ENCODE measurements at places on chromosomes 6 and 20.

GRCh38 chr6:105587349-105588122 is 184.7 kb upstream of the PREP start:
- no peak for DNase-seq

GRCh38 chr6:142761756-142762155 is 183.2 kb downstream of the HIVEP2 start:
- DNase-seq: no peak

- DNase-seq: no peak
These were observed 74.8 kb downstream of the RIN2 start for GRCh38 chr20:19832875-19833274.

DNA sequence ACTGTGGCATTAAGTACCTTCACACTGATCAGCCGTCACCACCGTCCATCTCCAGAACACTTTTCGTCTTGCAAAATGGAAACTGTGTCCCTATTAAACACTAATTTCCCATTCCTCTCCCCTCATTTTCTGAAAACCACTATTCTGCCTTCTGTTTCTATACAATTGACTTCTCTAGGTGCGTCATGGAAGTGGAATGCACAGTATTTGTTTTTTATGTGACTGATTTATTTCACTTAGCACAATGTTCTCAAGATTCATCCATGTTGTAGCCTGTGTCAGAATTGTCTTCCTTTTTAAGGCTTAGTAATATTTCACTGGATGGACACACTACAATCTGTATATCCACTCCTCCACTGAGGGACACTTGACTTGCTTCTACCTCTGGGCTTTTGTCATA is 53.8 kb upstream of the PDE10A start:
- DNase-seq: no peak

DNA sequence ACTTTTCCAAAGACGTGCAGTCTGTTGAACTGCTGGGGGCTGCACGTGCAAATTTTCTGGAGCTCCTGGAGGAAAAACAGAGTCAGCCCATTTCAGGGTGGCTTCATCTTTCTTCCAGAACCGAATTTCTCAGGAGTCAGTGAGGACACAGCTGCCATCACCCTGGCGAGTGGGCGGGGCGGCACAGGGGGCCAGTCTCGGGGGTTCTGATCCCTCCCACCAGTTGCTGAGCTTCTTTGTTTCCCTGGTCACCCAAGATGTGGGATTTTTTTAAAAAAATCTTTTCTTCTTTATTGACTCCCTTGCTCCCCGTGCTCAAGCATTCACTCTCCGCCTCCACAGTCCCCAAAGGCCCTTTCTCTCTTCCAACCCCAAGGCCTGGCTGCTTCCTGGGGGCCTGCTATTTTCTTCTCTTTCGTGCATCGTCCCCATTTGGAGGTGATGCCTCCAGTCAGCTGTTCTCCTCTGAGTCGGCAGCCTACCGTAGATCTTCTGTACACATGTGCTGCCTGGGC is 8.9 kb downstream of the C6orf118 start:
- DNase-seq: no peak

DNA sequence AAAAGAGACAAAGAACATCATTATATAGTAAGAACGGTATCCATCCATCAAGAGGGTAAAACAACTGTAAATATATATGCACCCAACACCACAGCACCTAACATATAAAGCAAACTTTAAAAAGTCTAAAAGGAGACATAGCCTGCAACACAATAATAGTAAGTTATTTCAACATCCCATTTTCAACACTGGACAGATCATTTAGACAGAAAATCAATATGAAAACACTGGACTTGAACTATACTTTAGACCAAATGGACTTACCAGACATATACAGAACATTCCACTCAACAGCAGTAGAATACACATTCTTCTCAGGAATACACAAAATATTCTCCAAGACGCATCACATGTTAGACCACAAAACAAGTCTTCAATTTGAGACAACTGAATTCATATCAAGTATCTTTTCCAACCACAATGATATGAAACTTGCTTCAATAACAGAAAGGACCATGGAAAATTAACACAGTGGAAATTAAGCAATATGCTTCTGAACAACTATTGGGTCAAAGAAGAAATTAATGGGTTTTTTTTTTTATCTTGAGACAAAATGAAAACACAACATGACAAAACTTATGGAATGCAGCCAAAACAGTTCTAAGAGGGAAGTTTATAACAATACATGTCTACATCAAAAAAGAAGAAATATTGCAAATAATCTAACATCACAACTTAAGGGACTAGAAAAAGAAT is 23.9 kb upstream of the ASF1A start:
- DNase-seq: no peak

GRCh38 chr6:168628176-168628553 is 187.2 kb downstream of the SMOC2 start:
- no peak for DNase-seq

- no peak for DNase-seq
These were observed 8.4 kb upstream of the ABHD12 start for GRCh38 chr20:25399037-25399430.

DNA sequence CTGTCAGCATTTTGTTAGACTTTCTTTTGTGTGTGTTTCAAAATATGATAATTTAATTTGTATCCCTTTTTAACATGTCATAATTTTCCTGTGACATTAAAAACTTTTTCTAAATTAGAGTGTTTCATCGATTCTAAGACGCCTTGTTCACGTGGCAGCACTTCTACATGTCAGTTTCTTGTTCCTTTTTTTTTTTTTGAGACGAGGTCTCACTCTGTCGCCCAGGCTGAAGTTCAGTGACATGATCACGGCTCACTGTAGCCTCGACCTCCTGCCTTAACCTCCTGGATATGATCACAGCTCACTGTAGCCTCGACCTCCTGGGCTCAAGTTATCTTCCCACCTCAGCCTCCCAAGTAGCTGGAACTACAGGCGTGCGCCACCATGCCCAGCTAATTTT is 27.6 kb upstream of the ADRM1 start:
- DNase-seq: no peak

GRCh38 chr6:151056230-151056907 is 183.4 kb upstream of the AKAP12 start:
- DNase-seq: no peak

- no peak for DNase-seq
These were observed 33.2 kb downstream of the ADGRF5 start for GRCh38 chr6:46888578-46888977.

DNA sequence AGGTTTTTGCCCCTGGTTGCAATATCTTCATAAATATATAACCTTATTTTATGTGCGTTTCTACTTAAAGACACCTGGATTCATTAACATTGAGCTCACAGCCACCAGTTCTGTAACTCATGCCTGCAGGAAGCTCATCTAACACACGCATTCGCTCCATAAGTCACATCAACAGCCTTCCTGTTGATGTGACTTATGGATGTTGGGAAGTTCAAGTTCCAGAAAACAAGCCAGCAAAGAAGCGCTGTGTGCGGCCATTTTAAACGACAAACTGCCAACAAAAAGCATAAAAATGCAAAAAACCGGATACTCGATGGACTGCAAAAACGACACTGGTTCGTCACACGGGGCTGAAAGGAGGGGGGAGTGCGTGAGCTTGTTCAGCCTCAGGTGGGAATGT is 77.9 kb upstream of the NFATC2 start:
- no peak for DNase-seq

- no peak for DNase-seq
These were observed 6.2 kb downstream of the PTPN1 start for GRCh38 chr20:50516180-50516934.

DNA sequence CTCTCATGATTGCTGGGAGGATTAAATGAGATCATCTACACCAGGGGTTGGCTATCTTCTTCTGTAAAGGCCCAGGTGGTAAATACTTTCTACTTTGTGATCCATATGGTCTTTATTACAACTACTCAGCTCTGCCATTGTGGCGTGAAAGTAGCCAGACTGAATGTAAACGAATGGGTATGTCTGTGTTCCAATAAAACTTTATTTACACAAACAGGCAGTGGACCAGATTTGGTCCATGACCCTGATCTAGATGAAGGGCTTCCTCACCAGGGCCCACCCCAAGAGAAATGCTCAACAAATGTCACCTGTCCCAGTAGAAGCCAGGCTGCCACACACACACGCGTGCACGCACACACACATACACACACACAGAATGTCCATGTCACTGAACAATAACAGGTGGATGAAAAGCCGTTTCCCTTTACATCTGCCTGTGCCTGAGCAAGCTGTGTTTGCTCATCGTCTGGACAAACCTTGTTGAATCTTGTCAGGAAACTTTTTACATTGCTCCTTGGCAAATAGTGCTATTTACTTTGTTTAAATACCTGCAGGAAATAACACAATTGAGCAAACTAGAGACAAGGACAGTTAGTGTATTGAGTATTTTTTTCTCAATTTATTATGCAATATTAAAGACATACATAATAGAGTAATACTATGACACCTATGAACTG is 114.3 kb downstream of the EYA2 start:
- DNase-seq: no peak

- peak; percentile 17 for DNase-seq
These were observed 167.5 kb downstream of the VEGFA start for GRCh38 chr6:43937236-43938177.

DNA sequence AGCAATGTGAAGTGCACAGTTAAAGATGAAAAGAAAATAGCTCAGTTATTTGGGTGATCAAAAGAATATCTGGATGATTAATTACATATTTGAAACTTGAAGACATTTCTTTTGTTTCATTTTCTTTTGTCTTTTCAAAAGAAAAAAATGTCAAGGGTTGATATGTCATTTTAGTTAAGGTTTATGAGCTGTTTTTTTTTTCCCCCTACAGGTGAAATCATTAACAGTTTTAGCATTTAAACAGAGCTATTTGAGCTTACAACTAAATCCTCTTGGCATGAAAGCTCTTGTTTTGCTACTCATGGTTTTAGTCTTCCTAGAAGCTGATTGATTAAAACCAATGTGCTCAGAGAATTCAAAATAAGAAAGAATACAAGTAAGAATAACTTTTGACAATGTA is 887.3 kb downstream of the PHF3 start:
- DNase-seq: no peak

GRCh38 chr6:134352786-134353480 is 35.0 kb upstream of the SGK1 start:
- DNase-seq: no peak

DNA sequence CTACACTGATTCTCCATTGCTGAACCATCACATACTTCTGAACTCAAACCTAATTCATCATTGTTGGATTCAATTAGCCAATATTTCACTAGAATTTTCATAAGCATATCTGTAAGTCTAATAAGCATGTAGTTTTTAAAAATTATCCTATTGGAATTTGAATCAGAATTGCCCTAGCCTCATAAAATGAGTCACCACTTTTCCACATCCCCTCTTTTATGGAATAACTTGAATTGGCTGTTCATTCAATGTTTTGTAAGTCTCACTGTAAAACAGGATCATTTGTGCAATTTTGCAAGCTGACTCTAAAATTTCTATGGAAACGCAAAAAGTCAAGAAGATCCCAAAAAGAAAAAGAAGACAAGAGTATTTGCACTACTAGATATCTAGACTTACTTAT is 141.0 kb downstream of the HACE1 start:
- no peak for DNase-seq

DNA sequence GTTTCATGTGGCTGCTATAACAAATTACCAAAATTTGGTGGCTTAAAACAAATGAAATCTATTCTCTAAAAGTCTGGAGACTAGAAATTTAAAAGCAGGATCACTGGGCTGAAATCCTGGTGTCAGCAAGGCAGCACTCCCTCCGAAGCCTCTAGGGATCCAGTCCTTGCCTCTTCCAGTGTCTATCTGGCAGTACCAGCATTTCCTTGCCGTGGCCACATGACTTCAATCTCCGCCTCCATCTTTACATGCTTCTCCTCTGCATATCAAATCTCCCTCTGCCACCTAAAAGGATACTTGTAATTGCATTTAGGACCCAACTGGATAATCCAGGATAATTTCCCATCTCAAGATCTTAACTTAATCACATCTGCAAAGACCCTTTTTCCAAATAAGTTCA is 30.2 kb downstream of the ARHGAP18 start:
- DNase-seq: no peak

DNA sequence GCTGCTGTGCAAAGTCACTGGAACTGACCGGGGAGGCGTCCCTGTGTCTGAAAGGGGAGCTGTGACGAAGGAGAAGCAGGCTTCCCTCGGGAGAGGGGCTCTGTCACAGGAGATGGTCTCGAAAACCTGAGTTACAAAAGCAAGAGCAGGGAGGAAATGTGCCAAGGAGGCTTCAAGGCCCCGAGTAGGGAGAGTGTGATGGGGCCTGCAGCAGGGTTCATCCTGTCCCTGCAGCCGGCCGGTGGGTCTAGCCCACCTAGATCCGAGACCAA is 16.7 kb downstream of the DYNLT1 start:
- DNase-seq: no peak

GRCh38 chr6:122677406-122677805 is 67.2 kb downstream of the PKIB start:
- no peak for DNase-seq

- no peak for DNase-seq
These were observed 11.4 kb downstream of the GPX5 start for GRCh38 chr6:28537065-28537464.

- no peak for DNase-seq
These were observed 12.3 kb upstream of the PRIM2 start for GRCh38 chr6:57305107-57305506.

DNA sequence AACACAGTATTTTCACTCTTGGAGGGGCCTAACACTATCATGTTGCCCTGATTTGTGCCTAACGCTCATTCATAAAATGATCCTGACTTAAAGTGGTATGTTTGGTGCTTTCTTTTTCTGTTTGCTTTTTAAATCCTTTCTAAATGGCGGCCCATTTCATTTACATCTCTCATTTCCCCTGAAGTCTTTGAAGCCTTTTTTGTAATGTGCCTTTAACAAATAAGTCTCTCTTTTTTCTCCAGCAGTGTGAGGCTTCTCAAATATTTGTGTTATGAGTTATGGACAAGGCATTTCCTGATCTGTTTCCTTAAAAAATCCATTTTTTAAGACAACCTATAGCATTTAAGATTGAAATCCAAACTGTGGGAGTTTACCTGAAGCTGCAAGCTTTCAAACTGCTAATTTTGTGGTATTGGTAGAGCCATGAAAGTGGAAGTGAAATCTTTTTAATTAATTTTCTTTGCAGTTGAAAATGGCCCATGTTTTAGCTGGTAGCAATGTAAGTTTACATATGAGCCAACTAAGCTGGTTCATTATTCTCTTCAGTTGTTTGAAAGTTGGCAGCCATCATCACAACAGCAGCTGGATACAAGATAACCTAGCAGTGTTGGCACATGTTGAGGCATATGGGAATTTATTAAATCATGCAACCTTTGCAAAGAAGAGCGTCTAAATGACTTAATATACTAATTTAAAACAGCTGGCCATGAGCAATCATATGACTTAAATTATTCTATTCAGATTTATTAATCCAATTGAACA is 469.7 kb downstream of the CDKAL1 start:
- DNase-seq: no peak

DNA sequence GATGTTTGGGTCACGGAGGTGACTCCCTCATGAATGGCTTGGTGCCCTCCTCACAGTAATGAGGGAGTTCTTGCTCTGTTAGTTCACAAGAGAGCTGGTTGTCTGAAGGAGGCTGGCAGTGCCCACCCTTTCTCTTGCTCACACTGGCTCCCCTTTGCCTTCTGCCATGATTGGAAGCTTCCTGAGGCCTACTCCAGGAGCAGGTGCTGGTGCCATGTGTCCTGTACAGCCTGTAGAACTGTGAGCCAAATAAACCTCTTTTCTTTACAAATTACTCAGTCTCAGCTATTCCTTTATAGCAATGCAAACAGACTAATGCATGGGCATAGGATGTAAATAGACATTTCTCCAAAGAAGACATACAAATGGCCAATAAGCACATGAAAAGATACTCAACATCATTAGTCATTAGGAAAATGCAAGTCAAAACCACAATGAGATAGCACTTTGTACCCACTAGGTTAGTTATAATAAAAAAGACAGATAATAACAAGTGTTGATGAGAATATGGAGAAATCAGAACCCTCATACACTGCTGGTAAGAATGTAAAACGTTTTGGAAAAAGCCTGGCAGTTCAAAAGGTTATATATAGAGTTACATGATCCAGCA is 17.7 kb downstream of the C20orf203 start:
- no peak for DNase-seq
